ENCODE measurements at places on chromosomes 6 and 20.
A peak's percentile ranks its signal among the peaks of the same experiment; 100 is the strongest.

DNA sequence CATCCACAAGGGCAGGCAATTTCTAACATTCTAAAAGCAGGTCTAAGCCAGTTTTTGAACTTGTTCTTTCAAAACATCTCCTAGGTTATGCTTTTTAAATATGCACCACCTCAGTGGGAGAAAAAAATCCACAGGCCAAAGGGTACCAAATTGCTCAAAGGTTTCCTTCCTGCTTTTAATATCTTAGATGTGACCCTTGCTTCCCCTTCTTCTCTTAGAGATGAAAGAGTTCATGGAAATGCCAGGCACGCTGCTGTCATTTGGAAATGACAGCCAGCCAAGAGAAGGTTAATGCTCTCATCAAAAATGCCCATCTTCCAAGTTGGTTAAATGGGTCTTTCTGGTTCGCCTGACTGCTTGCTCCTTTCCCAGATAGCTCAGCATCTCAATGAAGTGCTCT, 497.1 kb downstream of the CD83 start:
- no peak for DNase-seq

- no peak for DNase-seq
Measured at GRCh38 chr6:131858765-131859415, 51.1 kb downstream of the ENPP1 start.

DNA sequence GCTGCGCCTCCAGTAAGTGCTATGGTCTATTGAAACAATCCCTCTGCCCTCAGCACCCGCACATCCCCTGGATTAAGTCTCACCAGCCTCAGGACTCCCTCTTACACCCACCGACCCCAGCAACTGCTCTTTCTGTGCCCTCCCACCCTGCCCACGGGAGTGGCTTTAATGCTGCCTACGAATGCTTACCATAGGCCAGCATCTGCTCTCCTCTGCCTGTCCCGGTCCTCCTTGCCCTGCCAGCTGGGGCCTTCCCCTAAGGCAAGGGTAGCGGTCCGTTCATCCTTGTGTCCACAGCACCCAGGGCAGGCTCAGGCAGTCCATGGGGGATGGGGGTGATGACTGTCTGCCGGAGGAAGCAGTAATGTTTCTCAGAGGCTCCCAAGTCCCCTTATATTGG, 4.1 kb downstream of the EBF4 start:
- peak; percentile 35 for DNase-seq

- DNase-seq: no peak
Measured at GRCh38 chr6:85360794-85361642, 88.9 kb upstream of the NT5E start.
